ENCODE measurements at places on chromosomes 6 and 20.

GRCh38 chr20:63196768-63197470, 19.0 kb downstream of the YTHDF1 start:
- no peak for DNase-seq

- no peak for DNase-seq
Observed at GRCh38 chr6:74870403-74870802, 335.4 kb downstream of the COL12A1 start.

DNA sequence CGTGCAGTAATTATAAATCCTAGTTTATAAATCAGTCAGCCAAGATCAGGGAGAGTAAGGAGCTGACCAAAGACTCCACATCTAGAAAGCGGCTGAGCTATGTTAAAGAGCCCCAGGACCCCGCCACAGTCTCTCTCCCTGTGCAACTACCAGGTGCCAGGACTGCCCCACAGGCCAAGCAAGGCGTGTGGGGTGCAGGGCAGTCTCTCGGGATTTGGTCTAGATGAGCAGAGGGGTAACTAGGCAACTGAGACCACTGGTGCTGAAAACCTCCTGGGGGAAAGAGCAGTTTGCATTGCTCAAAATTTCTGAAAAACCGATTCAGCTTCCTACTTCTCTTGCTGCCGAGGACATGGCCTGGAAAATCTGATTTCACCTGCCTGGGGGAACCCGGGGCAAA, 10.4 kb downstream of the PMEPA1 start:
- DNase-seq, result no peak

- no peak for DNase-seq
Observed at GRCh38 chr6:116385459-116385802, 14.7 kb downstream of the DSE start.

GRCh38 chr20:51010932-51011331, 12.0 kb downstream of the KCNG1 start:
- no peak for DNase-seq

DNA sequence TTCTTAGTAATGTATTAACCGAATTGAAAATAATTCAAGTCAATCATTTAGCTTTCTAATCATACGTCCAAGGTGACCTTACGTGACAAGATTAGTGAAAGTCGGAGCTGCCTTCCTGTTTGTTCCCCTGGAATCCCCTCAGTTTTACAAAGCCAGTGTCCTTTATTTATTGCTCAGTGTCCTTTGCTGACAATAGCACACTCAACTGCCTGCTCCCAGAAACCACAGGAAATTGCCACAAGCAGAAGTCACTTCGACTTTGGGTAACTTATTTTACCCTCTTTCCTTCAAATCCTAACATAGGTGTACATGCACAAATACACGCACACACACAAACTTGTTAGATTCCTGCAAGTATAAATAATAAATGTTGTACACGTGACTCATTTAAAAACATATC, 1167.7 kb upstream of the ADGRB3 start:
- no peak for DNase-seq

- DNase-seq, result no peak
Observed at GRCh38 chr20:40176098-40176841, 512.8 kb downstream of the MAFB start.

DNA sequence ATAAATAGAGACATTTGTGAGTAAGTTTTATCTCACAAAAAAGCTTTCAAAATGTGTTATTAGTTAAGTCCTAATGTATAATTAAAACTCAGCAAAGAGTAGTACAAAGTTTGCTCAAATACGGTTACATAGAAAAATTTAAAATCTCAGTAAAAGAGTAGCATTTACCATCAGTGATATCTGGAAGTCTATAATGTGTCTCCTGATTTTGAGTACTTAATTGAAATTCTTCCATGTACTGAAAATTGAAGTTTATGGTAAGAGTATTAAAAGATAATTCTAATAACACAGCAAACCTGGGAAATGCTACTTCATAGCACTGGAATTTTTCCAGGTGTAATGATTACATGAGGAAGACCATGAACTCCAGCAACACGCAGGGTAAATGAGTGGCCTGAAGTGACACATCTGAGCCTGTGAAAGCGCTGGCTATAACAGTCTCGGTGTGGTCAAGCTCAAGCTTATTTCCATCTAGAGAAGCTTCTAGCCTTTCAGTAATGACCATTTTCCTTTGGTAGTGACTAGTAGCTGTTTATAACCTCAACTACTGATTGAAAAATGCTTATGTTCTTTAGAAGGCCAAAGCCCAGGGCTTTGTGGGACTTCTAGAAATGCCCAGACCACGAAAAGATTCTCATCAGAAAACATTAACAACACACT, 203.2 kb downstream of the ISM1 start:
- DNase-seq, result no peak

GRCh38 chr20:48722002-48722731, 105.6 kb downstream of the PREX1 start:
- DNase-seq, result peak; percentile 29

GRCh38 chr6:168410554-168411011, 30.4 kb upstream of the SMOC2 start:
- DNase-seq, result no peak

GRCh38 chr6:170290296-170291128, at the start of gene DLL1:
TSS of gene DLL1 (minus strand) at chr6:170291078. CDS start at chr6:170290139, 939 bp downstream.
- DNase-seq, result peak; percentile 15

GRCh38 chr6:13762611-13763441, 51.2 kb upstream of the RANBP9 start:
- peak; percentile 42 for DNase-seq

All from CD4-positive, alpha-beta T cell treated with Interleukin-4 for 4 hours (primary cell).